ENCODE measurements at places on chromosomes 7 and 10. TPM values are rescaled to one million over a fixed set of nuclear protein-coding genes. Genes with fewer than 3 reads are reported as not detected.
A peak's percentile ranks its signal among the peaks of the same experiment; 100 is the strongest.

GRCh38 chr7:13846386-13846785 lies 143.1 kb downstream of the ETV1 start:
- H3K27ac ChIP-seq, result no peak overlapping the region
- no peaks in the 10 kb centered on the region for H3K27me3 ChIP-seq
- H3K4me1 ChIP-seq, result no peaks in the 10 kb centered on the region
- no peak for DNase-seq
- H3K36me3 ChIP-seq, result no peaks in the 10 kb centered on the region
- no peak overlapping the region for H3K4me3 ChIP-seq

- H3K27ac ChIP-seq, result no peak overlapping the region
- H3K4me3 ChIP-seq, result no peak overlapping the region
- H3K36me3 ChIP-seq, result no peaks in the 10 kb centered on the region
- no peak for DNase-seq
Observed at GRCh38 chr7:84250452-84250851, 55.9 kb upstream of the SEMA3A start.

GRCh38 chr10:96417441-96417840 lies 58.6 kb upstream of the OPALIN start:
- H3K36me3 ChIP-seq, result no peaks in the 10 kb centered on the region
- H3K4me3 ChIP-seq, result no peak overlapping the region
- H3K27me3 ChIP-seq, result peaks cover 5% of the 10 kb centered on the region
- H3K4me1 ChIP-seq, result peaks cover 70% of the 10 kb centered on the region
- DNase-seq, result no peak

Gene TSPAN33
- 9.7 TPM for total RNA-seq

DNA sequence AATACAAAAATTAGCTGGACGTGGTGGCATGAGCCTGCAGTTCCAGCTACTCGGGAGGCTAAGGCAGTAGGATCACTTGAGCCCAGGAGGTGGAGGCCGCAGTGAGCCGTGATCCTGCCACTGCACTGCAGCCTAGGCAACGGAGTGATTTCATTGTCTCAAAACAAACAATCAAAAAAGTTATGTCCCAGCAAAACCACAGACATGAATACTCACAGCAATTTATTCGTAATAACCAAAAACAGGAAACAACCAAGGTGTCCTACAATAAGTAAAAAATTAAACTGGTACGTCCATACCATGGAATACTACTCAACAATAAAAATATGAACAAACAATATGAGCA lies 11.6 kb upstream of the CYTH3 start:
- no peak overlapping the region for H3K4me3 ChIP-seq
- H3K27ac ChIP-seq, result no peak overlapping the region
- no peaks in the 10 kb centered on the region for H3K4me1 ChIP-seq
- H3K36me3 ChIP-seq, result no peaks in the 10 kb centered on the region
- no peak for DNase-seq
- H3K27me3 ChIP-seq, result no peaks in the 10 kb centered on the region

Gene GFRA1
- total RNA-seq, result 5.1 TPM

DNA sequence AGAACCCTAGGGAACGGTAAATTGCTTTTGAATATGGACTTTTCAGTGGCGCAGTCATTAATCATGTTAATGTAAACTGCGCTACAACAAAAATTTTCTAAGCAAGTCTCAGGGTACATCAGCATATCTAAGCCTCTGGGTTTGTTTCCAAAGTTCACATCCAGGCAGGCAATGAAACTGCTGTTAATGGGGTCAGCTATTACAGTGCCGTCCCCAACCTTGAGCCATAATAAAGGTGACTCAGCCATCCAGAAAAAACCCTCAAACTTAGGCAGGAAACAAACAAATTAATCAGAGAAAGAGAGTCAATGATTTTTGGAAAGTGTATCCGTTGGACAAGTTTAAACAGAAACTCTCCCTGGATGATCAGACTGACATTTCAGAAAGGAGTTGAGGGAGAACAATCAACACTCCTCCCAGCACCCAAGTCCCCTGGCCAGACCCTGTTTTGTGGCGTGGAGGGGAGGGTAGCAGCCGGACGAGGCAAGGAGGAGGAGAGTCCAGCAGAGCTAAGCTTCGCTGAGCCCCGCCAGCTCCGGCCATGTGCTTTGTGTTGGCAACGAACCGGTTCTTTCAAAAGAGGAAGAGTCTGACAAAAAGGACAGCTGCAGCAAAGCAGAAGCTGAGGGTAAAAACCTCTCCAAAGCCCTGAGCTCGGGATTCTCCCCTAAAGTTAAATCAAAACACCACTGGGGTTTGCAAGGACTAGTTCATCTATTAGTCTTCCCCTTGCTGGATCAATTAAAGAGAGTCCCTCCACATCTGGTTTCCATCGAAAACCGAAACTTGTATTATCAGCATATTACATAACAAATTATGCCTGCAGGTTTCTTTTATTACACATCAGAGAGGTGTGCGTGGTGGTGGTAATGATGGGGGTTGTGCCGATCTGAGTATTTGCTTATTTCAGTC lies 3.6 kb downstream of the FAM53B start:
- peak overlapping the region; percentile 93 for H3K27ac ChIP-seq
- peak overlapping the region; percentile 82 for H3K4me3 ChIP-seq
- no peaks in the 10 kb centered on the region for H3K36me3 ChIP-seq
- H3K27me3 ChIP-seq, result no peaks in the 10 kb centered on the region
- peaks cover 93% of the 10 kb centered on the region for H3K4me1 ChIP-seq
- peak; percentile 72 for DNase-seq

Gene LSM8
- 16.6 TPM for total RNA-seq

DNA sequence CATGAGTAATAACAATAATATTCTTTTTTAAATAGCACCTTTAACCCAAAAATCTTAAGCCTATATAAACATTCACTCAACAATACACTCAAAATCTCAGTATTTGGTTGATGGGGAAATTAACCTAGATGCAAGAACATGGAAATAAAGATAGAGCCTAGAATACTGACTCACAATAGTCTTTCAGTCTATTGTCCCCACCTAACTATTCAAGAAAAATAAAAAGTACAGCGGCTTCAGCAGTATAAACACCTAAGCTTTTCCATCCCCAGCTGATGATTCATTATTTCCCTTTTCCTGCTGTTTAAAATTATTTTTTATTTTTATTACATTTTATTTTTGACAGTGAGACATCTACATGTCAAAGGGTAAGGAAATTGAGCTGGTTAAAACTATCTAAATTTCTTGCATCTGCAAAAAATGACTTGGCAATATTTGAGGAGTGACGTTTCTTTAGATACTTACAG lies 201.4 kb downstream of the FZD1 start:
- H3K4me1 ChIP-seq, result no peaks in the 10 kb centered on the region
- no peaks in the 10 kb centered on the region for H3K27me3 ChIP-seq
- no peak overlapping the region for H3K27ac ChIP-seq
- no peaks in the 10 kb centered on the region for H3K36me3 ChIP-seq
- H3K4me3 ChIP-seq, result no peak overlapping the region

DNA sequence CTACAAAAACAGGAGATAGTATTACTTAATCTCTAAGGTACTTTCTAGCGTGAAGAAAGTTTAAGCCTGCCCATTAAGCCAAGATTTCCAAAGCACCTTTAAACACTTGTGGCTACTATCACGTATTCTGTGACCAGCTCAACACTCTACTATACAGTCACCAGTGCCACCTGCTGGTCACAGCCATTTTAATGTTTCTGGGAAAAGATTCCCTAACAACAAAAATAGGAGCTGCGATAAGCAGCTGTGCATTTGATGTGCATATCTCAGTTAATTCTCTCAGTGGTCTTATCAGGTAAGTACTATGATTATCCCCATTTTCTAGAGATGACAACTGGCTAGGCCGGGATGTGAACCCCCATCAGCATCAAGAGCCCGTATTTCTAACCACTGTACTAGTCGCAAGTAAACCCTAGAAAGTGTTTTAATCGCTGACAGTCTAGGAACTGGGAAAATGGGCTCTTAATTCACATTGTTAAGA lies 860 bp downstream of the SEC31B start:
- H3K4me1 ChIP-seq, result peaks cover 18% of the 10 kb centered on the region
- peaks cover 29% of the 10 kb centered on the region for H3K36me3 ChIP-seq
- H3K27ac ChIP-seq, result peak overlapping the region; percentile 70
- H3K27me3 ChIP-seq, result no peaks in the 10 kb centered on the region
- peak; percentile 30 for DNase-seq
- H3K4me3 ChIP-seq, result peak overlapping the region; percentile 79

Gene ADARB2
- 0.11 TPM for total RNA-seq

DNA sequence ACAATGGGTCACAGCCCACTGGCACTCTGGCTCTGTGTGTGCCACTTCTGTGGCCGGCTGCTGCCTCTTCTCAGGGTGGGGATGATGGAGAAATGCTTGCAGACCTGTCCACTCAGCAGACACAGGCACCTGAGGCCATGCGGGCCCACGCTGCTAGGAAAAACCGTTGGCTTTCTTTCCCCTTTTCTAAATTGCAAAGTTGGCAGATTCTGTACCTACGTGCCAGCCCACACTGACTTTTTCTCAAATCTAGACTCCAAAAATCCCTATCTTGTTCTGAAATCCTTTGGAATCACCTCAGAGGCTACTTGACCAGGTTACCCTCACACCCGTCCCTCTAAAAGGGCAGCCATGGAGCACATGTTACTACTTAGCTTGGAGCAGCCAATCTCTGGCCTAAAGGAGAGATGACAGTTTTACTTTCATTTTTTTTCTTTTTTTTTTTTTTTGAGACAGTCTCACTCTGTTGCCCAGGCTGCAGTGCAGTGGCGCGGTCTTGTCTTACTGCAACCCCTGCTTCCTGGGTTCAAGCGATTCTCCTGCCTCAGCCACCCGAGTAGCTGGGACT lies 99.4 kb downstream of the RNF216 start:
- no peak overlapping the region for H3K4me3 ChIP-seq

Gene PSMG3
- 11.2 TPM for total RNA-seq

Gene OR2A42
- total RNA-seq, result not detected

DNA sequence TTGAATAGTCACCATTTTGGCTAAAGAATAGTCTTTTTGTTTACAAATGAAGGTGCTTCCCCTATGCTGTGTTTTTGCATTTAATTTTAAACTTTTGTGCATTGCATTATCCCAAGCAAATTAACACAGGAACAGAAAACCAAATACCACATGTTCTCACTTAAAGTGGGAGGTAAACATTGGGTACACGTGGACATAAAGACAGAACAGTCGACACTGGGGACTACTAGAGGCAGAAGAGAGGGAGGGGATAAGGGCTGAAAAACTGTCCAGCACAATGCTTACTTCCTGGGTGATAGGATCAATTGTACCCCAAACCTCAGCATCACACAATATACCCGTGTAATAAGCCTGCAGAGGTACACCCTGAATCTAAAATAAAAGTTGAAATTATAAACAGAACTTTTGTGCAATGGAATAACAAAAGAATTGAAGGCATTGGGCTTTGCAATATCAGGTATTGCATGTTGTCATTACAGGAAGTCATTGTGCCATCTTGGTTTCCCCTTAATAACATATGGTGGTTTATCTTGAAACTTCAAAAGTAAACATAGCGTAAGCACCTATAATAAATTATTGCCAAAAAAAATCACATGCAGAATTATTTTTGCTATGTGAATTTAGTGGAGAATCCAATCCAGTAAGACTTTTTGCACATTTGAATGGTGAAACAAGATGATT lies 16.1 kb downstream of the ADD3 start:
- no peak overlapping the region for H3K27ac ChIP-seq
- no peaks in the 10 kb centered on the region for H3K36me3 ChIP-seq
- H3K4me1 ChIP-seq, result peaks cover 68% of the 10 kb centered on the region
- H3K4me3 ChIP-seq, result no peak overlapping the region
